ENCODE measurements at places on chromosomes 2 and 18.

DNA sequence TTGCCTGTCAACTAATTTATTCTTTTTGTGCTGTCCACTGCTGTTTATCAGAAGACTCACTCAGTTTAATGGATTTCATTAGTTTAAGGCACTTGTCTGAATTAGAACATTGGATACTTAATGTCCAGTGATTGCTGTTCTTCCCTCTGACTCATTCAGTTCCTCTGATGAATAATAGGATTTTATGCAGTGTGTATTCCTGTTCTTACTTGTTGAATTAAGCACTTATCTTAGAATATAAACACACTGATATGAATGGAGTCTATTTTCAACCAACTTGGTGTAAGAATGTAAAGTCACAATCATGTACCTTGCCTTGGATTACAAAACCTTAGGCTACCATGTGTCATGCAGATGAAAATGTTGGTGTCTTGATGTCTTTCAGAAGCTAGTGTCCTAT lies 87.0 kb upstream of the PROKR1 start:
- DNase-seq, result no peak

GRCh38 chr2:202171241-202171825 lies 67.1 kb downstream of the SUMO1 start:
- no peak for DNase-seq

DNA sequence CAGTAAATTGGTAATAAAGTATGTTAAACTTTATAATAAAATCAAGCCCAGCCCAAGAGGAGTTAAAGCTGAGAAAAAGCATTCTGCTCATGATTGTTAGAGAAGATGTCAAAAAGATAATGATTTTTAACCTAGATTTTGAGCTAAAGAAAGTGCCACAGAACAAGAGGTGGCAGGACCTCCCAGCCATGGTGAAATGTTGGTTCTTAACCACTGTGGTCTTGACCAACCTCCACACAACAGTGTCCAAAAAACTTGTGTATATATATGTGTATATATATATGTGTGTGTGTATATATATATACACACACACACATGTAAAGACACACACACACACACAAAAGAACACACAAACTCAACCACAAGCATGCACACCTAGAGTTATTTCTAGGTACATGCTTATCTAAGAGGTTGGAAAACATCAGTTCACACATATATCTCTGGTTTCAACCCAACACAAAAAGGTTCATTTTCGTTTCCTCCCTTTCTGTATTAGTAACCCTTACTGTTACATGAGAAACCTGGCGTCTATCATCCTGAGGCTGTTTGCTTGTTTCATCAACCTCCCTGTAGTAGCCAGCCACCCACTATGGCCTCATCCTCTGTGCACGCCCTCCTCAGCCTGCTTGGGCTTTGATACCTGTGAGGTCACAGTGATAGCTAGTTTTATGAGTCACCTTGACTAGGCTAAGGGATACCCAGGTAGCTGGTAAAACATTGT lies 631.8 kb upstream of the ID2 start:
- DNase-seq, result no peak

- DNase-seq, result no peak
These were observed 14.7 kb downstream of the MREG start for GRCh38 chr2:215998636-215999035.

- no peak for DNase-seq
These were observed 144.6 kb upstream of the MMADHC start for GRCh38 chr2:149732001-149732685.
